Pulmonary artery endothelial cell (primary cell): ENCODE measurements at places on chromosomes 3 and 15.

GRCh38 chr3:175163686-175164085, 304.6 kb downstream of the NAALADL2 start:
- no peak for DNase-seq

DNA sequence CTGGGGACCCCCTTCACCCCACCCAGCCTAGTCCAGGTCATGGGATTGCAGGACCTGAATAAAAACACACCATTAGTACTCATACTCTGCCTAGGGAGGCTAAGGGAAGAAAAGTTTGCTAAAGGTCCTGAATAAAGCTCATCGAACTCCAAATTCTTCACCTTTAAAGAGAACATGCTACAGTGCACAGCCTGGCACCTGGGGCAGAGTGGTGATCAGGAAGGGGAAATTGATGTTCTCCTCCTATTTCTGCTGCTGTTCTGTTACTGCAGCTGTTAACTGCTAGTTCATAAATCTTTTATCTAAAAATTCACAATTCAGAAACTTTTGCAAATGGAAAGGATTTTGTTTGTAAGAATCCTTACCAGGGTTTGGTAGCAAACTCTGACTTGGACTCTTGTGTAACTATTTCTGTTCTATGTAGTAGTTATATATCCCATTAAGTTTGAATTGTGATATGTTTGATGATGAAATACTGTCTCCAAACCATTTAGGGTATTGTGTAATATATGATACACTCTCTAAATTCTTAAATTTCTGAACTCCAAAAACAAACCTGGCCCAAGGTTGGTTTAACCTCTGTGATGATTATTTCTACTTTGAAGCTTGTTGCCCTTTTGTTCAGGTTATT, 27.9 kb downstream of the MCTP2 start:
- no peak for DNase-seq

DNA sequence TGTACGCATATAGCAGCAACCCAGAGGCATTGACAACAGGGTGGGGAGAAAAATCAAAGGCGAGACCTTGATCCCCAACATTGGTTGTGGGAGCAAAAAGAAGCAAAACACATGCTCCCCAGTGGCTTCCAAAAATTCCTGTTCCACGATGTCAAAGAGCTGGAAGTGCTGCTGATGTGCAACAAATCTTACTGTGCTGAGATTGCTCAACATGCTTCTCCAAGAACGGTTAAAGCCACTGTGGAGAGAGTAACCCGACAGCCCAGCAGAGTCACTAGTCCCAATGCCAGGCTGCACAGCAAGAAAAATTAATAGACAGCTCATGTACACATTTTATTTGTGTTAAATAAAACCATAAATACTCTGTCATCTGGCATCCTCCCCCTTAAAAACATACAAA, 179.9 kb upstream of the PFN2 start:
- no peak for DNase-seq

DNA sequence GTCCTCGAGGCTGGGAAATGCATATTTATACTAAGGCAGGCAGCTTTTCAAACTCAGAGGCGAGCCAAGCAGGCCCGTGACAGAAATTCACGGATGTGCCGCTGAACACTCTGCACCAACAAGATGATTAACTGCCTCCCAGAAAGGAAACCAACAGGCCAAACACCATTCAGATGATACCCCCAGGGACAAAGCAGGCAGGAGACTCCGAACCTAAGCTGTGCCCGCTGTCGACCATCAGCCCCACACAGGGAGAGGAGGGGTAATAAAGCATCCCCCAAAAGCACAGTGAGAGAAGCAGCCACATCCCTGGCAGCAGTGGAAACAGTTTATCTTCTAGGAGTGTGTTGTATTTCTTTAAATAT, 31.8 kb downstream of the ADAMTS17 start:
- no peak for DNase-seq

DNA sequence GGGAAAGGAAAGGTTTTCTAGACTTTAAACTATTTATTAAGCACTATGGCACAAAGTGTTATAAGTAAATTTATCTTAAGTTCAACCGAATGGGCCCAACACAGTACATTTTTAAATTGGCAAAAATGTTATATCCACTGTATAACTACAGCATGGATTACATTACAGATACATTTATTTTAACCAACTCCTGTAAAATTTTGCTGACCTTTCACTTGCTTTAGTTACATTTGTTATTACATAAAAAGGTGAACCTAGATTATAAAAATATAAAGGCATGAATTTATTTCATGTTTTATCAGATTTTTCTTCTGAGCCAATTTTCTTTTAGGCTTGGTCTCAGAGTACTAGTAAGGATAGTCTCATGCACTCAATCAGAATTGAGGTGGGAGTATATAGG, 221.9 kb upstream of the GBE1 start:
- no peak for DNase-seq

DNA sequence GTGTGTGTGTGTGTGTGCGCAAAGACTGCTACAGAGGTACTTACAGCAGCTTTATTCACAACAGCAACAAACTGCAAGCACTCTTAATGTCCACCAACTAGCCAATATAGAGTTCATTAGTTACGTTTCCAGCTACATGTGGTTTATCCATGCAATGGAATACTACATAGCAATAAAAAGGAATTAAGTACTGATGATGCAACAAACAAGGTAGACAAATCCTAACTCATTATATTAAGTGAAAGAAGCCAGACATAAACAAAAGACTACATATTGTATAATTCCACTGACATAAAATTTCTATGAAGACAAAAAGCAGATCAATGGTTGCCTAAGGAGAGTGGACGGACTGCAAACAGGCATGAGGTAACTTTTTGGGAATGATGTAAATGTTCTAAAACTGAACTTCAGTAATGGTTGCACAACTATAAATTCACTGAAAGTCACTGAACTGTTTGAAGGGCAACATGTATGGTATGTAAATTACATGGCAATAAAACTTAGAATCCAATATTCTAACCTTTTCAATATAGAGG, 433.7 kb downstream of the SHQ1 start:
- no peak for DNase-seq

GRCh38 chr15:78148392-78149067, 632 bp upstream of the IDH3A start:
- DNase-seq: no peak

- DNase-seq: no peak
These were observed 357.5 kb upstream of the CADM2 start for GRCh38 chr3:84601303-84601702.

DNA sequence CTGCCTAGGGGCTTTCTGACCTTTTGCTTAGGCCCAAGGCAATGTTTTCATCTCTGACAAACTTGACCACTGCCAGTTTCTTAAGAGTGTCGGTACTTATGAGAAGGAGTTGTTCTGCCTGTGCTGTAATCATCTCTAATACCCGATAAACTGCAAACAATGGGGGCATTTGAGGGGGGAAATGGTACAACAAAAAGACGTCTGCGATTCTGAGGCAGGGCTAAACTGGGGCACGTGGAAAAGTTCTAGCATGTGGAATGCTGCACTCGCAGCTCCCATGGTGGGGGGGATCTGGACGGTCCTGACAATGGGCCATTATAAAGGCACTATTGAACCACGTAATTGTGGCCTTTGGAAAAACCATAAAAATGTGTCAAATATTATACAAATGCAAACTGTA, 73.1 kb upstream of the SAMMSON start:
- DNase-seq: no peak

GRCh38 chr15:58877999-58878825, 55.3 kb downstream of the SLTM start:
- no peak for DNase-seq

DNA sequence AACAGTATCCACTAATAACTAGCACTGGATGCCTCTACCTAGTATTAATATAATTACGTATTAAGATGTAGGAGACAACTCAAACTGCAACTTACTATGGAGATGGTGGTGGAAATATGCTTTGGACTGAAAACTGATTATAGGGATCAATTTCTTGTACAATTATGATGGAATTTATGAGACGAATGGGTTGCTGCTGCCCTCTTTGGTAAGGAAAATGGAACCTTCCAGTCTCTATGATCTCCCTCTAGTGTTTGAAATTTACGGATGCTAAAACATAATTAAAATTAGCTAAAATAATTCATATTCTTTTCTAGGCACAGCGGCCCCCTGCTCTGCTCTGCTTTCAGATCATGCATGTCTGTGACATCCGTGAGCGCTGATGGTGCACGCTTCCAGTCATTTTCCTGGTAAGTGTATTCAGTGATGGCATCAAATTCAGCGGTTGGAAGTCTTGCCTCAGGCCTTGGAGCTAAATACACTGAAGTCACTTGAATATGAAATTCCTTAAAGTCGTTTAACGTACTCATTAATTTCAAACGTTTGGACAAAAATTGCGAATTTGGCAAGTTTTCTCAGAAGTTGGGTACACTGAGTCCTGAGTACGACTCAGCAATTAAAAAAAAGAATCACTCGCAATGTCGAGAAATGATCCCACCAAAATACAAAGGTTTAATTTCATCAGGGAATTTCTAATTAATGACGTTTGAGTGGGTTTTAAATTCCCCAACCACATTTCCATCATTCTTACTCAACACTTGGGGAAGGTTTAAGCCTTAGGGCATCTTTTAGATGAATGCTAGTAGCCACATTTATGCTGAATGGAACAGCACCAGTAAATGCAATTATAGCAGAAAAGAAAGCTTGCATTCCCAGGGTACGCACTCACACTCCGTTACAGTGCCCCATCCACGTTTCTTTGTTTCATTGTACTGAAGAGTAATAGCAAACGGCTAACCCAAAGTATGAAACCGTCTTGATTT, 132.6 kb downstream of the NR2F2 start:
- no peak for DNase-seq

GRCh38 chr3:64190517-64191515, 34.5 kb downstream of the PRICKLE2 start:
- DNase-seq: no peak

- no peak for DNase-seq
These were observed 33.0 kb downstream of the ATP1B3 start for GRCh38 chr3:141909408-141909807.

DNA sequence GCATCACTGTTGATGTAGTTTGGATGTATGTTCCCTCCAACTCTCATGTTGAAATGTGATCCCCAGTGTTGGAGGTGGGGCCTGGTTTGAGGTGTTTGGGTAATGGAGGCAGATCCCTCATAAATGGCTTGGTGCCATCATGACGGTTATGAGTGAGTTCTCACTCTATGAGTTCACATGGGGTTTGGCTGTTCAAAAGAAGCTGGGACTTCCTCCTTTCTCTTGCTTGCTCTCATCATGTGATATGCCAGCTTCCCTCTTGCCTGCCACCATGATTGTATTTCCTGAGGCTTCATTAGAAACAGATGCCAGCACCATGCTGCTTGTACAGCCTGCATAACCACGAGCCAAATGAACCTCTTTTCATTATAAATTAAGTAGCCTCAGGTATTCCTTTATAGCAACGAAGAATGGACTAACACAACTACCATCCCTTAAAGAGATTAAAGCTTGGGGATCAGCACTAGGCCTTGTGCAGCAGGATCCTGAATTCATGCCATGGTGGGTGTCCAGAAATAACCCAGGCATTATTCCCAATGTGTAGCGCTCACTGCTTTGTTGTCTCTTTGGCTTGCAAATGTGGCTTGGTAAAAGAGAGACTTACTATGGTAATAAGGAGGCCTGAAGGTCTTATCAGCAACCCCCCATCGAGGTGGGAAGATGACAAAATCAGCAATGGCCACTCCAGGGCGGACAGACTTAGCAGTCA, 41.9 kb downstream of the NDUFB4 start:
- no peak for DNase-seq

DNA sequence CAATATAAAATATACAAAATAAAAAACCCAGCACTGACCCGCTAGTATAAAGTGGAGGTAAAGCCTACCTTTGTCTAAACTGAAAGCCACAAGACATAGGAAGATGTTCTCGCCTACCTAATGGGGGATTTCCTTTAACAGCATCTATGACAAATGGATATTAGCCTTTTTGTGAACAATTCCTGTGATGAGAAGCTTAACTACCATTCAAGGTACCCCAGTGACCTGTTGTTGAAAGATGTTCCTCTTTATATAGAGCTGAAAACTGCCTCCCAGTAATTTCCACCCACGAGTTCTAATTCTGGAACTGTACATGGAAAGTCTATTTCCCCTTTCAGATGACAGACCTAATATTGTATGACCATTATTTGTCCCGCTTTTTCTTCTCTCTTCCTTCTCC, 109.8 kb upstream of the RASGRP1 start:
- no peak for DNase-seq

DNA sequence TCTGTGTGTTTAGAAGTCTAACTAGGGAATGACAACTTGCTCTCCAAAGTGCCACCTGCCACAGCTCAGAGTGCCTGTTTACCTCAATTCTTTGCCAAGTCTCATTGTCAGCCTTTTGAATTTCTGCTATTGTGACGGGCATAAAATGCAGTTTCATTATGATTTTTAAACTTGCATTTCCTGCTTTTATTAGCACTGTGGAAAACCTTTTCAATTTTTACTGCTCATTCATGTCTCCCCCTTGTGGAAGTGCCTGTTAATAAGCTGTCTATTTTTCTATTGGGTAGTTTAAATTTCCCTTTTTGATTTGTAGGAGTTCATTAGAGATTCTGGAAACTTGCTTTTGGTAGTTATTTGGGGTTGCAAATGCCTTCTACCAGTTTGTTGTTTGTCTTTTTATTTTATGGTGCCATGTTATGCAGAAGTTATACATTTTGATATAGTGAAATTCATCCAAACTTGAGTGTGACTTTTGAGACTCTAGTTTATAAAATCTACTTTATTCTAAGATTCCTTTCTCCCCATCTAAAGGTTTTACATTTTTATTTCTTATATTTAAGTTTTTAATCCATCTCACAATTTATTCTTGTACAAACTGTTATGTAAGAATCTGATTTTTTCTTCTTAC, 53.9 kb upstream of the FRMD4B start:
- no peak for DNase-seq

DNA sequence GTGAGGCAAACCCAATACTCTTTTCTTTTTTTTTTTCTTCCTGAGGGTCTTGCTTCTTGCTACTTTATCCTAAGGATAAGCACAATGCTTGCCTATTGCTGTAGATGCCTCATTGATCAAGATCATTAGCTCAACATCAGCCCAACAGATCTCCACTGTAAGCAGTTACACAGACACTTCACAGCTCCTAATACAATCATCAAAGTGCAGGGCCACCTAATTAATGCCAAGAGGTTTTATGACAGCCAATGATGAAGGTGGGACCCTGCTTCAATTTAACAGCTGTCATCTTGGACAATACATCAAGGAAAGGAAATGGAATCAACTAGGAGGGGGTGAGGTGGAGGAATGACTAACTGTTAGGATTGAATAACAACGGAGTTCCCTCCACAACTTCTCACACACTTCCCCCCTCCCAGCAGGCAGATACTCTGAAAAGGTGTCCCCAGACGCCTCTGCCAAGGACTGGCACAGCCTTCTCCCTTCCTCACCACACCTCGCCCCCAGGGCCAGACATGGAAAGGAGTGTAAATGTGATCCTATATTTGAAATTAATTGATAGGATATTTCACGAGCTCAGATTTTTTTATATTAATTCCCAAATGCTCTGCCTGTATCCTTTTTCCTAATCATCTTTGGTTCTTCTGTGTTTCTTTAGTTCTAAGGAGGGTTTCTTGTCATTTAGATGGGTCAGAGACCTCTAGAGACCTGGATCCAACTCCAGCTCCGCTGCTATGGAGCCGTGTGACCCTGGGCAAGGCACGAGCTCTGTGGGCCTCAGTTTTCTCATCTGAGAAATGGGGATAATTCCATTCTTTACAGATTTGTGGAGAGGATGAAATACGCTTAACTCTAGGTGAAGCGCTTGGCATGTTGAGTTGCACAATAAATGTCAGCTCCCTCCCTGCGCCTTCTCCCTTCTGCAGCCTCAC, 1.2 kb downstream of the DCLK3 start:
- DNase-seq: no peak

GRCh38 chr15:41870689-41871081, 23.2 kb downstream of the SPTBN5 start:
- no peak for DNase-seq
